ENCODE measurements at places on chromosomes 12 and 14. TPM values are rescaled to one million over a fixed set of nuclear protein-coding genes. Genes with fewer than 3 reads are reported as not detected.

GRCh38 chr14:31854508-31855075 is 222.5 kb upstream of the ARHGAP5 start:
- no peak for DNase-seq

- no peak for DNase-seq
Measured at GRCh38 chr14:72742118-72742837, 151.6 kb downstream of the DPF3 start.

Gene OR4M1
- not detected for total RNA-seq

- DNase-seq: no peak
Measured at GRCh38 chr12:57489157-57489641, 1.3 kb downstream of the MARS1 start.

- DNase-seq: no peak
Measured at GRCh38 chr12:56863789-56864188, 70.4 kb downstream of the SDR9C7 start.

Gene CPNE6
- not detected for total RNA-seq

- DNase-seq: no peak
Measured at GRCh38 chr14:22474730-22475351, 114.2 kb downstream of the DAD1 start.
